Forelimb muscle (tissue), 1 donor: ENCODE measurements at places on chromosomes 3 and 15. TPM values are rescaled to one million over a fixed set of nuclear protein-coding genes. Genes with fewer than 3 reads are reported as not detected.

- DNase-seq: no peak
Measured at GRCh38 chr3:177498037-177498857, 301.0 kb upstream of the TBL1XR1 start.

GRCh38 chr3:55959471-55960080, 472.5 kb upstream of the WNT5A start:
- no peak for DNase-seq

The GOLGA6L9 gene
- polyA plus RNA-seq: 3.9 TPM

DNA sequence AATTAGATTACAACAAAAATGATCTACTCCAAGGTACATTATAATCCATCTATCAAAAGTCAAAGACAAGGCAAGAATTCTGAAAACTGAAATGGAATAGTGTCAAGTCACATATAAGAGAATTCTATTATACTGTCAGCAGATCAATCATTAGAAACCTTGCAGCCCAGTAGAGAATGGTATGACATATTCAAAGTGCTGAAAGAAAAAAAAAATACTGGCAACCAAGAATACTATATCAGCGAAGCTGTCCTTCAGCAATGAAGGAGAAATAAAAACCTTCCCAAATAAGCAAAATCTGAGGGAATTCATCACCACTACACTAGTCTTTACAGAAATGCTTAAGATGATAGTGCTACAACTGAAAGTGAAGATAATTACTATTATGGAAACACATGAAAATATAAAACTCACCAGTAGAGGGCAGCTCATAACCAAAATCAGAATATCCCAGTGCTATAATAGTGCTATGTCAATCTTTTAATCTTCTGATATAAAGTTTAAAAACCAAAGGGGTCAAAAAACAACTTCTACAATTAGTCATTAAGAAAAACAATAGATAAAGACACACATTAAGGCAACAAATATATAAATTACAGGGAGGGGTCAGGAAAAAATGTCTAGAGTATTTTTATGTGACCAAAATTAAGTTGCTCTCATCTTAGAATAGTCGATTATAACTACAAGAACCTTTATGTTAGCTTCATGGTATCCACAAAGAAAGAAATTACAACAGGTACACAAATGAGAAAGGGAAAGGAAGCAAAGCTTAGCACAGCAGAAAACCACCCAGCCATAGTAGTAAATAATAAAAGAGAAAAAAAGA, 190.7 kb upstream of the CNTN6 start:
- no peak for DNase-seq

- no peak for DNase-seq
Measured at GRCh38 chr3:109819734-109820133, 482.4 kb upstream of the DPPA4 start.

DNA sequence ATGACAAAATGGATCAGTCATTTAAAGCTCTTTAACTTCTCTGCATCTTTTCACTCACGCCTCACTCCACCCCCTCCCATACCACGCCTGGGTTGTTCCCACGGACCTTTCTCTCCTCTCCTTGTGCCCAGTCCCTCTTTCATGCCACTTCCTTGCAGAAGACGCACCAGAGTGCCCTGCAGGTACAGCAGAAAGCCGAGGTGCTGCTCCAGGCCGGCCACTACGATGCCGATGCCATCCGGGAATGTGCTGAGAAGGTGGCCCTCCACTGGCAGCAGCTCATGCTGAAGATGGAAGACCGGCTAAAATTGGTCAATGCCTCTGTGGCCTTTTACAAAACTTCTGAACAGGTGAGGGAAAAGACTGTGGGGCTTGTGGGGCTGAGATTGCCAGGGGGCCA, 296.1 kb upstream of the UMPS start:
- no peak for DNase-seq
